Hippocampal formation (tissue), 2 donors: ENCODE measurements at places on chromosomes 11 and 22.

GRCh38 chr11:19723572-19724342, 11.1 kb downstream of the NAV2 start:
- no peak for DNase-seq

GRCh38 chr11:95577716-95578460, 211.7 kb downstream of the FAM76B start:
- DNase-seq, result no peak

DNA sequence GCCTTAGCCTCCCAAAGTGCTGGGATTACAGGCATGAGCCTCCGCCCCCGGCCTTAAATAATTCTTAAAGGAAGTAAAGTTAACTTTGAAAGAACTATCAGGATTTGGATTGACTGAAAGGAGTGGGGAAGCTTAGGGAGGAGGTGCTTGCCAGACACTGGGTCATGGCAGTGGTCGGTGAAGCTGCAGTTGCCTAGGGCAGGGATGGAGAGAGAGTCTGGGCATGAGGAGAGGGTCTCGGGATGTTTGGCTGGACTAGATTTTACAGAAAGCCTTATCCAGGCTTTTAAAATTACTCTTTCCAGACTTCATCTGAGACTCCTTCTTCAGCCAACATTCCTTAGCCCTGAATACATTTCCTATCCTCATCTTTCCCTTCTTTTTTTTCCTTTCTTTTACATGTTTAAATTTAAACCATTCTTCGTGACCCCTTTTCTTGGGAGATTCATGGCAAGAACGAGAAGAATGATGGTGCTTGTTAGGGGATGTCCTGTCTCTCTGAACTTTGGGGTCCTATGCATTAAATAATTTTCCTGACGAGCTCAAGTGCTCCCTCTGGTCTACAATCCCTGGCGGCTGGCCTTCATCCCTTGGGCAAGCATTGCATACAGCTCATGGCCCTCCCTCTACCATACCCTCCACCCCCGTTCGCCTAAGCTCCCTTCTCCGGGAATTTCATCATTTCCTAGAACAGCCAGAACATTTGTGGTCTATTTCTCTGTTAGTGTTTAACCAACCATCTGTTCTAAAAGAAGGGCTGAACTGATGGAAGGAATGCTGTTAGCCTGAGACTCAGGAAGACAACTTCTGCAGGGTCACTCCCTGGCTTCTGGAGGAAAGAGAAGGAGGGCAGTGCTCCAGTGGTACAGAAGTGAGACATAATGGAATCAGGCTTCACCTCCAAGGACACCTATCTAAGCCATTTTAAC, at the start of gene NNMT:
Gene NNMT (plus strand): TSS at position 724 of the 929 bp plus-strand sequence. CDS start 158 bp downstream, at position 882.
- DNase-seq, result peak; percentile 34

GRCh38 chr22:37680191-37680851, 4.9 kb downstream of the LGALS1 start:
- no peak for DNase-seq

GRCh38 chr22:33470456-33470855, 412.3 kb upstream of the SYN3 start:
- DNase-seq, result no peak

- no peak for DNase-seq
These were observed 621 bp downstream of the HMOX1 start for GRCh38 chr22:35381424-35382009.

DNA sequence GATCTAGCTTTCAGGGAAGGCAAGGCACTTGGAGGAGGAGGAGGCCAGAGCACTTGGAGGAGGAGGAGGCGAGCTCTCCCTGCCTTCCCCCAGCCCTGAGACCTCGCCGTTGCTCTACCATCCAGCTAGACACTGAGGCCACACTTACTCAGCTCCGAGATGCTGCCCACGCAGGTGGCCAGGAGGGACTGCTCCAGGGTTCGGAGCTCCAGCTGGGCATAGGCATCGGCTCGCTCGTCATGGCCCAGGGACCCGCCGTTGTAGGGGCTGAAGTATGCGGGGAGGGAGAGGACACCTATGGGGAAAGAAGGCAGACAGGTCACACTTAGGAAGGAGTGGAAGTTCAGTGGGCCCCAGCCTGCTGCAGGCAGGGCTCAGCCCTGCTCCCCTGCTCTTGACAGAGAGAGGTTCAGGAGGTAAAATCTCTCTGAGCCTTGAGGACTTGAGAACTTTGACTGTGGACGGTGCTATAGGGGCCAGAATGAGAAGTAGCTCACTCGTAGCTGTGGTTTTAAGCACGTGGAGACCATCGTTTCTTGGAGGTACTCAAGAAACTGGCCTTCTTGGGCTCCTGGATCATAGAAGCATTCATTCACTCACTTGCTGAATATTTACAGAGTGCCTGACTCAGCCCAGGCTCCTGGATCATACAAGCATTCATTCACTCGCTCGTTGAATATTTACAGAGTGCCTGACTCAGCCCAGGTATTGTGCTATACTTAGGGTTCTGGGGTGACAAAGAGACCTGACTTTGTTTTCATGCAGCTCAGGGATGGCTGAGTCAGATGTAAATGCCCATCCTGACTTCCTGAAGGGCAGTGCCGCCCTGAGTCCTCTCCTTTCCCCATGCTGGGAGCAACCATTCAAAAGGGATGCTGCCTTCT, 99.2 kb downstream of the NAT10 start:
- DNase-seq, result no peak

GRCh38 chr22:40511604-40512003, 124.9 kb downstream of the MRTFA start:
- DNase-seq, result no peak

DNA sequence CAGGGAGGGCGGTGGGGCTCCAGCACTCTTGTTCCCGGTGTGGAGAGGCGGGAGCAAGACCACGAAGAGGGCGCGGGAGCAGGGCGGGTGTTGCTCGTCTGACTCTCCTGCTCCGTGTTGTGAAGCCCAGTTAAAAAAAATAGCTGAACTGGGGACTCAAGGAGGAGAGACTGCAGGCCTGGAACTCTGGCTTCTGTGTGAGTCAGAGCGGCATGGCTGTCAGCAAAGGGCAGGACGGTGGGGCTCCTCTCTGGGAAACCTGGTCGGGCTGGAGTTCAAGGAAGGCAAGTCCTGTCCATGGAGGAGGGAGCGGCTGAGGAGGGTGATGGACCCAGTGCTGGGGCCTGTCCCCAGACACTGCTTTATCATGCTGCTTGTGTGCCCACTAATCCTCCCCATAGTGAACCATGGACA, 152.3 kb downstream of the FEZ1 start:
- DNase-seq, result no peak

GRCh38 chr22:37519268-37520195, at the start of gene CARD10:
CARD10 (minus strand) TSS chr22:37519415; CDS start chr22:37519200, 215 bp downstream.
- DNase-seq, result no peak

DNA sequence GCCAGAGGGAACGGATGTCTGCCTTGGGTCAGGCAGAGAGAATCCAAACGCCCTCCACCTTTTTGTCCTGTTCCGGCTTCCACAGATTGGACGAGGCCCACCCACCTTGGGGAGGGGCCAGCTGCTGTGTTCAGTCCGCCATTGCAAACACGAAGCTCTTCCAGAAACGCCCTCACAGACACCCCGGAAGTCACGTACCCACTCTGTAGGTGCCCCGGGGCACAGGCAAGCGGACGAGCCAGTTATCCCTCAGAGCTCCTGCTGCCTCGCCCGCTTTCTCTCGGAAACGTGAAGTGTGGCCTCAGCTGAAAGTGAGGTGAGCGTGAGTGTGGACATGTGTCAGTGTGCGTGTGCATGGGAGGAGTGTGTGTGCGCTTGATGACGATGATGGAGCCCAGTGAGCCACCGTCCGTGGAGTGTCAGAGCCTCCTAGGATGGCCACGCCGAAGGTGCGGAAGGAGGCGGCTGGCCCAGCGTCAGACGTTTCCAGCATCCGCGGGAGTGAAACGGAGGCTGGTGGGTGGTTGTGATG, 869.2 kb downstream of the TBC1D22A start:
- no peak for DNase-seq

GRCh38 chr11:118649941-118650340, 29.5 kb downstream of the TREH start:
- no peak for DNase-seq

GRCh38 chr22:41092847-41093411, 537 bp downstream of the EP300 start:
- peak; percentile 49 for DNase-seq

- no peak for DNase-seq
These were observed 49.3 kb upstream of the THY1 start for GRCh38 chr11:119472186-119472855.

- DNase-seq, result no peak
These were observed 17.6 kb downstream of the SLC22A12 start for GRCh38 chr11:64608636-64609035.

GRCh38 chr11:9775398-9775779, 111.5 kb downstream of the SWAP70 start:
- DNase-seq, result no peak

- no peak for DNase-seq
These were observed 49.9 kb downstream of the ZBTB16 start for GRCh38 chr11:114109206-114110090.
